Esophagus muscularis mucosa (tissue), 4 donors: ENCODE measurements at places on chromosomes 1 and 21. TPM values are rescaled to one million over a fixed set of nuclear protein-coding genes. Genes with fewer than 3 reads are reported as not detected.

The IFNAR1 gene
- total RNA-seq: 22.4 TPM

The PYHIN1 gene
- 1.3 TPM for total RNA-seq

The C4BPB gene
- 1.7 TPM for total RNA-seq

The BRDT gene
- not detected for total RNA-seq

The PRPF38B gene
- total RNA-seq: 15.9 TPM

The ITGB2 gene
- 110 TPM for total RNA-seq

The VCAM1 gene
- 8.3 TPM for total RNA-seq

The ACTL8 gene
- not detected for total RNA-seq

The RNF223 gene
- total RNA-seq: not detected

The LIN28A gene
- total RNA-seq: not detected

The AGTRAP gene
- 40.4 TPM for total RNA-seq

The AMY1A gene
- not detected for total RNA-seq

DNA sequence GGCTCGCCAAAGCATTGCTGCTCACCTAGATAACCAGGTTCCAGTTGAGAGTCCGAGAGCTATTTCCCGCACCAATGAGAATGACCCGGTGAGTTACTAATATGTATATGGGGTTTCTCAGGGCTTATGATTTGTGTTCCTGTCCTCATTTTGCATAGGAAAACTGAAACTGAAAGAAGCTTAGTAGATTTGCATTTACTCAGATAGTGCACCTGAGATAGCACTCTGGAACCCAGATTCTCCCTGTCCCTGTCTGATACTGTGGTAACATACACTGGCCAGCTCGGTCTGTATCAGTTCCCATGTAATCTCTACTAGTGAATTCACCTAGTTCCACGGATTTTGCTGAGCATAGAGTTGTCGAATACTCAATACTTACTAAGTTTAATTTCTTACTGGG is 28.1 kb downstream of the DAP3 start:
- DNase-seq: no peak

DNA sequence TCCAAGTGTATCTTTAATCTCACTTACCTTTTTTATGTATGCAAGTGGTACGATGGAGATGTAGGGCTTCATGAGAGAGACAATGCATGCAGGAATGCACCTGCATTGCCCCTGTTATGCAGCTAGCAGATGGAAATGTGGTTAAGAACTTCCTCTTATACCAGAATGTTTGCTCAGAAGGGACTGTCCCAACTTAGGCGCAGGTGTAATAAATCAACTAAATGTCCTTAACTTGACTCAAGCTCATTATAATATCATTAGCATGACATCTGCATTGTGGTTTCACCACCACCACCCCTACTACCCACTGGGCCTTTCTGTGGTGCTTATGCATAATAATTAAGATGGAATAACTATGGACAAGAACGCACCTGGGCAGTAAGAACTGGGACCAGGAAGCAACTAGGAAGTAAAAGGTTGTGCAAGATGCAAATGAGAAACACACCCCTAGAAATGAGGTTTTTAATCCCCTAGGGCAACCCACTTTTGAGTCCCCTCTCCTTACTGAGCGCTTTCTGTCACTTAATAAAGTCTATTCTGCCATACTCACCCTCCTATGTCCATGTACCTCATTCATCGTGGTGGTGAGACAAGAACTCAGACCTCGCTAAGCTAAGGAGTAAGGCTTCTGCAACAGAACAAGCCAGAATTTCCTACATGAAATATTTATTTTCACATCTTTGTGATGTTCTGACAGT is 1103.3 kb upstream of the B3GALT2 start:
- DNase-seq: no peak

- DNase-seq: no peak
These were observed 37.9 kb downstream of the UBE2G2 start for GRCh38 chr21:44763451-44764318.

- no peak for DNase-seq
These were observed 36.6 kb upstream of the SSX2IP start for GRCh38 chr1:84726593-84727499.

DNA sequence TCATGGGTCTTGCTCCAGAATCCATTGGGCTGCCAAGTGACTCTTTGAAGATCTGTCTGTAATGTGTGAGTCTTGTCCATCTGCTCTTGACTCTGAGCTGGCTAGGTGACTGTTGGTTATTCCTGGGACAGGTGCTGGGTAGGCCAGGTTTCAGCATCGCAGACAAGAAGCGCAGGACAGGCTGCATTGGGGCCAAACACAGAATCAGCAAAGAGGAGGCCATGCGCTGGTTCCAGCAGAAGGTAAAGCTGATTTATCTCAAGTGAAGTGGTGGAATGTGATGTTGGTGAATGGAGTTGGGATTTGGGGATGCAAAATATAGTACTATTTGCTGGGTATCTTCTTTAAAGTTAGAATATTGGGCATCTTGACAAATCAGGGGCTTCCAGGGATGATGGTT is 4.1 kb downstream of the RPL11 start:
- no peak for DNase-seq

GRCh38 chr1:228236744-228237143 is 28.9 kb downstream of the OBSCN start:
- DNase-seq: peak; percentile 47

- DNase-seq: no peak
These were observed 68.9 kb downstream of the NMNAT2 start for GRCh38 chr1:183349201-183349711.

GRCh38 chr1:18297896-18298648 is 182.7 kb upstream of the KLHDC7A start:
- DNase-seq: no peak

- no peak for DNase-seq
These were observed at the start of gene VCAM1 for GRCh38 chr1:100719490-100719889. Gene VCAM1, plus strand, starts transcription at chr1:100719742. Its CDS starts 119 bp downstream, at chr1:100719861.

GRCh38 chr1:9084906-9085305 is 15.5 kb upstream of the SLC2A5 start:
- no peak for DNase-seq

- DNase-seq: no peak
These were observed 86.1 kb upstream of the SLC2A1 start for GRCh38 chr1:43044572-43045361.

DNA sequence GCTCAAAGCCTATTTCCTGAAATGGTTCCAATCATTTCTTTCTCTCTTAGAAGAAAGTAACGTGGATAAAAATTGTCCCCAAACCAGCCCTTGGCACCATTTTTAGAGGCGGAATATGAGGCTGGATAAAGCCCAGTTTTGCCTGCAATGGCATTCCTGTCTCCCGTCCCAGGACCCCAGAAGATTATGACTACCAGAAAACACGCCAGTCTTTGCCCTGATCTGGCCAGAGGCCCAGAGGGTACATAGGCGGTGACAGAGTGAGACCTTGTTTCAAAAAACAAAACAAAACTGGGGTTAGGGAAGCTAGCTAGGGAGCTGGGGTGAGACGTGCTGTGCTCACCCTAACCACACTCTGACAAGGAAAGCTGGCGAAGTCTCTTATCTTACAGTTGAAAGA is at the start of gene AADACL4:
Gene AADACL4, plus strand, starts transcription at position 301 of the 400 bp plus-strand sequence. CDS start 462 bp downstream, outside the sequence.
- no peak for DNase-seq

- DNase-seq: no peak
These were observed 1.3 kb downstream of the RABGAP1L start for GRCh38 chr1:174160603-174161002.

DNA sequence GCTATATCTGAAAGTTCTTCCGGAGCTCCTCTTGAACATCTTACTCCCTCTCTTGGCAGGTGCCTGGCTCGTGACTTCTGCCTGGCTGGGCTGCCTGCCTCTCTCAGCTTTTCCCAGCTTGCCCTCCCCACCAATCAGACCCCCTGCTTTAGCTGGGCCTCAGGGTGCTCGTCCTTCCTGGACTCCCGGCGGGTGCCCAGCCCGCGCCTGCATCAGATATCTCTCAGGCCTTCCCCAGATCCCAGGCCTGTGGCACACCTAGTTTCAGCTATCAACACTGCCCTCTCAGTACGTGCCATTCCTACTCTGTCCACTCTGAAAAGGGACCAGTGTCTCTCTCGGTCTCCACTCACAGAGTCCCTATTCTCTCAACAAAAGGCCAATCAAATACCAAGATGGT is 96.5 kb upstream of the CLDN14 start:
- DNase-seq: no peak

- peak; percentile 74 for DNase-seq
These were observed 220.8 kb downstream of the SLC35F3 start for GRCh38 chr1:234125283-234125682.

DNA sequence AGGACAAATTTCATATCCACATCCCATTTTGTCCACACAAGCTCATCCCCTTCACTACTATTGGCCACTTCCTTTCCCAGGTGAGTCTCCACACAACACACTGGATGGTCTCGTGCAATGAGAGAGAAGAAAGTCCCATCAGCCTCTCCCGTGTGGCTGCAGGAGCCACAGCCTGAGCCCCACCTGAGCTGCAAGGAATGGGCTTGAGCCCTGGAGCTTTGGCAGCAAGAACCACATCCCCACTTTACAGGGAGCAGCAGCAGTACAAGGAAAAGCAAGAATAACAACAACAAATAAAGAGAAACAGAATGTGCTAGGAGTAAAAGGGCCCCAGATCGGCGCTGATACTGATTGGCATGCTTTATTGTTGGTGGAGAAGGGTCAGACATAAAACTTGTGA is 117.7 kb downstream of the TPTE start:
- DNase-seq: no peak

- no peak for DNase-seq
These were observed 95.3 kb upstream of the DPH5 start for GRCh38 chr1:101120868-101121267.

- no peak for DNase-seq
These were observed 168.9 kb upstream of the HMCN1 start for GRCh38 chr1:185565302-185565701.

DNA sequence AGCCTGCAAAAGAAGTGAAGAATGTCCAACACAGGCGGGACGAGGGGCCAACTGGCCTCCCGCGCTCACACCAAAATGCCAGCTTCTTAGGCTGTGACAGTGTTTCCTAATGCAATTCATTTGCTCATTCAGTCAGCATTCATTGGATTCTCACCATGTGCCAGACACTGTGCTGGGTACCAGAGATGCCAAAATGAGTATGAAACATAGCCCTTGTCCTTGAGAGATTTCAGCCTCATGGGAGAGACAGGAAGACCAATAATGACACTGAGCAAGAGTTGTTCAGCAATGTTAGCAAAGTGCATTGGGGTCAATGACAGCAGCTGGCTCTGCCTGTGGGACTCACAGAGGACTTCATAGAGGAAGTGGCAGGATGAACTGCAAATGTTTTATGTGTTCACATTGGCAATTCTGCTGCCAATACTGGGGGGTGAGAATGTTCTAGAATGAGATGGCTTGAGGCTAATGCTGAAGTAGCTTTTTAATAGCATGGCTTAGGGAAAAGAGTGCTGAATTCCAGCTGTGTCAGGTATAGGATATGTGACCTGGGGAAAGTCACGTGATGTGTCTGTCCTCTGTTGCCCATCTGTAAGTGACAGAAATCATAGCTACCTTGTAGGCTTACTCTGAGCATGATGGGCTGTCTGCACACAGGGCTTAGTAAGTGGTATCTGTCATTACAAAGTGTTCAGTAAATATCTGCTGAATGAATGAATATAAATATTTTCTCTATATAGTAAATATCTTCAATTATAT is 58.3 kb upstream of the KIF26B start:
- no peak for DNase-seq

GRCh38 chr1:48939042-48939441 is 162.4 kb upstream of the BEND5 start:
- DNase-seq: no peak

- no peak for DNase-seq
These were observed 8.6 kb downstream of the GPR137B start for GRCh38 chr1:236150986-236151385.

DNA sequence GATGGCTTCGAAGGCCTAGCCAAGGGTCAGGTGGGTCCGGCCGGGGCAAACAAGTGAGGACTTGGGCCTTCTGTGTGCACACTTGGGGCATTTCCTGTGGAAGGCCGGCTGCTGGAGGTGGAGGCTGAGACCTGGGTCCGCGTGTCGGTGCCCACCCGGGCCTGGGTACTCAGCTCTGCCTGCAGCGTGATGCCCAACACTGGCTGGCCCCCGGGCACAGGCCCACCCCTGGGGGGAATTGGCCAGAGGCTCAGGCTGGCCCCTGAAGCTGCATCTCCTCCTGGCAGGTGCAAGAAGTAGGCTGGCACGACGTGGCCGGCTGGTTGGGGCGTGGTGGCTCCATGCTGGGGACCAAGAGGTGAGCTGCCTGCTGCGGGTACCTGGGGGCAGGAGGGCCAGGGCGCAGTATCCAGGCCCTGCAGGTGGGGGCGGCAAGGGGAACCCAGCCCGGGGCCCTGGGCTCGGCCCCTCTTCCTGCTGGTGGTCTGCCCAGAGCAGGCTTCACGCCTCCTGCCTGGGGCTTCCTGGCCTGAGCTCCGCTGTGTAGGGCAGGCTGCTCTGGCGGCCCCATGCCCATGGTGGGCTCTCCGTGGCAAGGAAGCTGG is 17.2 kb downstream of the CFAP410 start:
- no peak for DNase-seq

- DNase-seq: no peak
These were observed 30.3 kb downstream of the SLX9 start for GRCh38 chr21:44969931-44970755.
